ENCODE measurements at places on chromosomes 2 and 18.

GRCh38 chr2:182228073-182228473 lies 198.8 kb downstream of the PDE1A start:
- DNase-seq: no peak

DNA sequence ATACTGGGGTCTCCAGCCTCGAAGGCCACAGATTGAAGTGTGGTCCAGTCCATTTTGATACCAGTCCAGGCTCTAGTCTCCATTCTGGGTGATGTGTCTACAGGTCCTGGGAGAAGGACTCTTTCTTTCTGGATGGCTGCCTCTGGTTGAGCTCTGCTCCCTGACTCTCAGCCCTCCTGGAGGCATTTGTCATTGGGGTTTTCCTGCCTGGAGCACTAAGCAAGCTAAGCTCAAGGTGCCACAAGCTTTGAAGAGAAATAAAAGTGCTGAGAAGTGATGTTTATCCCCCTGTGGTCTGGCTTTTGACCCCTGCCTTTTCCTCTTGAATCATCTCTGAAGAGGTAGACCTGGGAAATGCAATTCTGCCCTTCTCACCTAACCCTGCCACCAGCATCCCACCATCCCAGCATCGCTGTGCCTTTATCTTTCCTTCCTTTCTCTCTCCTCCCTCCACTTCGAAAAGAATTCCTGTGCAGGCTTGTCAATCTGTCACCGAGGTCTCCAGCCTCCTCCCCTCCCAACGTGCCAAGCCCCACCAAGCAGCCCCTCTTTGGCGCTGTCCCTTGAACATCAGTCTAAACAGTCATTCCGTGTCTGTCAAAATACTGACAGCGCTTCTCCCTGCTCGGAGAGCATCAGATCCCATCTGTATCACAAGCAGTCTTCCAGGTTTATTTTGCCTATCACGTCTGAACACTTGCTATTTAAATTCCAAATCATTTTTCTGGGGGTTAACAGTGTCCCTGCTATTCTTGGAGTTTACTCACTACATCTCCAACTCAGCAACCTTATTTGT lies 334.6 kb upstream of the SLC14A2 start:
- DNase-seq: no peak

DNA sequence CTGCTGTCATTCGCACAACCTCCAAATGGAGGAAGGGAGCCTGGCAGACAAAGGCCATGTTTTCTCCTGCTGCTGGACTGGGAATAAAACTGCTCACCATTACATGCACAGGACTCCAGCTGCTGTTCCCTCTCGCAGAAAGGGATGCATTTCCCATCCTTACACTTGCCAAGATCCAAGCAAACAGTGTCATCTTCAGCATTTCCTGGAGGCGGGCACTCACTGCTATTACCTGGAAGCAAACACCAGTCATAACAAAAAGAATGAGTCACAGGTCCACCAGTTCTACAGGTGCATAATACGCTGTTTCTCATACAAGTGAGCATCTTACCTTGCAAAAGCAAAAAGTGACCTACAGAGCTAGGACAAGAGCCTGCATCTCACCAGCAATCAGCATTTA lies 22.7 kb downstream of the IAH1 start:
- DNase-seq: no peak

GRCh38 chr2:21424375-21424774 lies 300.6 kb downstream of the TDRD15 start:
- no peak for DNase-seq

- DNase-seq: no peak
Observed at GRCh38 chr2:231037202-231037730, at the start of gene C2orf72. C2orf72 (plus strand) TSS chr2:231037523; CDS start chr2:231037566, 43 bp downstream.

DNA sequence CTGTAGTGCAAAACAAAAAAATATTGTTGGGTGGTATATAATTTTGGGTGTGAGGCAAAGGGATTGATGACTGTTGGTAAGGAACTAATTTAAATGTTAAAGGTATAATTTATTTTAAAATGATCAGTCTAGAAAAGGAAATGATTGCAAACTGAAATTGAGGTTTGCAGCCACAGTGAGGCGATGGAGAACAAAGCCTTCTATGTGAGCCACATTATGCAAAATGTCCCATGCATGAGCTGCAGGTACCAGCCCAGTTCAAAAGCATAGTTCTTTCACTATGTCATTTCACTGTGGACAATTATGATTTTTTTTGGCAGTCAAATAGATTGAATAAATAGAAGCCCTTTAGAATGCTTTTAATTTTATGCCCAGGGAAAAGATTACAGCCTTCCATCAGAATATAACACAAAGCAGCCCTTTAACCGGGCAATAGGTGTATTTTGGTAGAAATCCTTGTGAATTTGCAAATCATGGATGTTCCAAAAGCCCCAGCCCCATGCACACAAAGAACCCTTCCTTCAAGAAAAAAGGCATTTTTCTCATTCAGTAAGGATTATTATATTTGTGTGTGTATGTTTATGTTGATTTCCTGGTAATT lies 1.7 kb downstream of the MAP2 start:
- DNase-seq: no peak

GRCh38 chr2:202530038-202530437 lies 104.7 kb upstream of the FAM117B start:
- DNase-seq: no peak
